ENCODE measurements at places on chromosomes 3 and 15.

- DNase-seq, result no peak
Observed at GRCh38 chr3:46141813-46142212, 66.3 kb downstream of the CCR1 start.

DNA sequence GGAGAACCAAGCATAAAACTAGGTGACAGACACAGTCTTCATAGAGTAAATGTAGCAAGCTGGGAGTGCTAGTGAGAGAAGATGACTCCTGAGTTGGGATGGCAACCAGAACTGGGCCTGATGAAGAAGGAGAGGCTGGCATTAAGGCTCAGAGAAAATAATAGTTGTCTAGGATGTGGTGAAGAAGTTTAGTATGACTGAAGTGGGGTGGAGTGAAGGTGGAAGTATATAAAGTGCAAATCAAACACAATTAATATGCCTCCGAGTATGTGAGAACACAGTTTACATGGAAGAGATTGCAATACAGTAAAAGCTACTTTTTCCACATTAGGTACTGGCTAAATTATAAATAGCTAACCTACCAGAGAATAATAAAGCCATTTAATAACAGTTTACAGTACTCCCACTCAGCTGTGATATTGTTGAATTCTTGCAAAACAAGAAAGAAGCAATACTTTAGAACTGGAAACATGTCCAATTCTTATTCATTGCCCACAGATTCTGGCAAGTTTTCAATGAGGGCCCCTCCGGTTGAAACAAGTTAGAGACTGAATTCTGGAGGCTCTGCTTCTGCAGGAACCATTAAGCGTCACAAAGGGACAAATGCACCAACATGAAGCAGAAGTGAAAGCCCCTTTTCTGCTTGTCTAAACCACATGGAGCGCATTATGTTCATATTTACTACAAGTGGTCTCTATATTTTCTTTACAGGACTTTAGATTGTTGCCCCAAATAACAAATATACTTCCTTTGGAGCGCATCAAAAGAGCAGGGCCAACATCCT lies 243.7 kb downstream of the SLC9A9 start:
- no peak for DNase-seq

DNA sequence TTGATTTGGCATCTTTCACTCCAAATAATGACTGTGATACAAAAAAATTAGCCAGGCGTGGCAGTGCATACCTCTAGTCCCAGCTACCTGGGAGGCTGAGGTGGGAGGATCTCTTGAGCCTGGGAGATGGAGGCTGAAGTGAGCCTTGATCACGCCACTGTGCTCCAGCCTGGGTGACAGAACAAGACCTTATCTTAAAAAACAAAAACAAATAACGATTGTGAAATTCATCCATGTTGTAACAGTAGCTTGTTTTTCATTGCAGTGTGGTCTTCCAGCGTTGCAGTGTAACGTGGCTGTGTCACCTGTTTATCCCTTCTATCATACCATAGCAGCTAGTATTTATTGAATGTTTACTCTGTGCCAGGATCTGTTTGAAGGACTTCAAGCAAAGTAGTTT lies 120.9 kb downstream of the ITPR1 start:
- DNase-seq, result no peak

GRCh38 chr15:72117486-72118016 lies 399 bp downstream of the MYO9A start:
- peak; percentile 70 for DNase-seq

DNA sequence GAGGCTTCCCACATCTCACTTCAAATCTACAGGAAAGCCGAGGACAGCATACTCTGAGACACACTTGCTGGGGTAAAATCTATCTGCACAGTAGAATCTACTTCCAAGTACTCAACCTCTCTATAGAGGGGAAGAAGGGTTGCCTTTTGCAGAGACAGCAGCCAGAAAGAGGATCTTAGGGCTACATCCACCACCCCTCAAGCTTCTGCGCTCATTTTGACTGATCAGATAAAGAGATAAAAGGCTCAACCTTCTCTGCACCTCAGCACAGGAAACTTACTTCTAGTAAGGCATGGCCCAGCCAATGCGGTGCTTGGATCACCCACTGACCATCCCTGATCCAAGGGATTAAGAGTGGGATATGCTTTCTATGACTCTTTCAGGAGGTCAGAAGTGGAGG lies 6.9 kb upstream of the SLC9A9 start:
- no peak for DNase-seq

- DNase-seq, result no peak
Observed at GRCh38 chr3:88640581-88640980, 466.8 kb upstream of the EPHA3 start.

DNA sequence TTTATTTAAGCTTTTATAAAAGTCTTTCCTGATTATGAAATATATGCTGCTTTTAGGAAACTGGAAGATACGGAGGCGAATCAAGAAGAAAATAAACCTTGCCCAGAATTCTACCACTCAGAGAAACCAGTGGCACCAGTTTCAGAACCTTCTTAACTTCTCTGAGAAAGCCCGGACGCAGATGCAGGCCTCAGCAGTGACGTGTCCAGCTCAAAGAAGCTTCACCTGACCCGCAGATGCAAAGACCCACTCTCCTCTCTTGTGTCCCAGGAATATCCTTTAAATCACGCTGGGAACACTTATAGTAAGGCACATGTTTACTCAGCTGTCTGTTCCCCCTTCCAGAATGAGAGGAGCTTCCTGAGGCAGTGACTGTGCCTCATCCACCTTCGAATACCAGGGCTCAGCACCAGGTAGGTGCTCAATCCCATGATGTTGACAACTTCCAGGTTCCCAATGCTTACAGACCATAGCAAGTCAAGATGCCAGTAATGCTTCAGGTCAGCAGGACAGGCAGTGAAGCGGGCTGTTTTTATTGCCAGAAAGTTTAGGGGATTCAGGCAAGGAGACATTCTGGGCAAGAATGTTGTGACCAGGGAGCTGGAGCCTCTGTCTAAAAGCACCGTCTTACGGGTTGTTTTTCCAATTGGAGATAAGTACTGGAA lies 39.9 kb upstream of the LDHAL6B start:
- no peak for DNase-seq

- DNase-seq, result no peak
Observed at GRCh38 chr15:91424001-91424400, 323.9 kb downstream of the SV2B start.

DNA sequence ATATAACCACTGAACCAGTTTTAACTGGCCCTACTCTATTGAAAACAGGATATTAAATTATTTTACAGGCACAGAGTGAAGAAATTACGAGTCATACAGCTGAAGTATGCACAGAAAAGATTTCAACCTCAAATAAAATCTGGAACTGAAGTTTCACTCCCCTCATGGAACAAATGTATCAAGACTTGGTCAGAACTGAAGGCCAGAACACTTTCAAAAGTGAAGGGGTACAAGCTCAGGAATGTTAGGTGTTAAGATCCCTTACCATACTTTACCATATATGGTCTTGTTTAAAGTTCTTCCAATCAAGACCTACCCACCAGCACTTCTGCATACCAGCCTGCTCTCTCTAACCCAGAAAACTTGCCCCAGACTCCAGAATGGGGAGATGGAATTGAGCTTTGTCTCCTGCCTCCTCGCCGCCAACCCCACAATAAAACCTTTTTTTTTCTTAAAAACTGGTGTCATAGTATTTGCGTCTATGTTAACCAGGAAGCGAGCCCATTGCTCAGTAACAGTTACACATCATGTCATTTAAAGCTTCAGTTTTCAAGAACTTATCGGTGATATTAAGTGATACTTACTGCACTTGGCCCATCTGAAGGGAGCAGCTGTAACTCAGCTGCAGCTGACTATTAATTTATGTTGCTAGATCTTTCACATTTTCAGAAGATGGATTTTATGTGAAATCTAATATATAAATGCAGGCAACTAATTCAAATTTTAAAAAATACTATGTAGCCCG lies 59.9 kb downstream of the OXSM start:
- DNase-seq, result no peak

DNA sequence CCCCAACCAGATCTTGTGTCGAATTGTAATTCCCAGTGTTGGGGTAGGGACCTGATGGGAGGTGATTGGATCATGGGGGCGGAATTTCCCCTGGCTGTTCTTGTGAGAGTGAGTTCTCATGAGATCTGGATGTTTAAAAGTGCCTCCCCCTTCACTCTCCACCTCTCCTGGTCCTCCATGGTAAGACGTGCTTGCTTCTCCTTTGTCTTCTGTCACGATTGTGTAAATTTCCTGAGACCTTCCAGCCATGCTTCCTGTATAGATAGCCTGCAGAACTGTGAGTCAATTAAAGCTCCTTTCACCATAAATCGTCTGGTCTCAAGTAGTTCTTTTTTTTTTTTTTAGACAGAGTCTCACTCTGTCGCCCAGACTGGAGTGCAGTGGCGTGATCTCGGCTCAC lies 42.3 kb downstream of the NR1D2 start:
- no peak for DNase-seq

DNA sequence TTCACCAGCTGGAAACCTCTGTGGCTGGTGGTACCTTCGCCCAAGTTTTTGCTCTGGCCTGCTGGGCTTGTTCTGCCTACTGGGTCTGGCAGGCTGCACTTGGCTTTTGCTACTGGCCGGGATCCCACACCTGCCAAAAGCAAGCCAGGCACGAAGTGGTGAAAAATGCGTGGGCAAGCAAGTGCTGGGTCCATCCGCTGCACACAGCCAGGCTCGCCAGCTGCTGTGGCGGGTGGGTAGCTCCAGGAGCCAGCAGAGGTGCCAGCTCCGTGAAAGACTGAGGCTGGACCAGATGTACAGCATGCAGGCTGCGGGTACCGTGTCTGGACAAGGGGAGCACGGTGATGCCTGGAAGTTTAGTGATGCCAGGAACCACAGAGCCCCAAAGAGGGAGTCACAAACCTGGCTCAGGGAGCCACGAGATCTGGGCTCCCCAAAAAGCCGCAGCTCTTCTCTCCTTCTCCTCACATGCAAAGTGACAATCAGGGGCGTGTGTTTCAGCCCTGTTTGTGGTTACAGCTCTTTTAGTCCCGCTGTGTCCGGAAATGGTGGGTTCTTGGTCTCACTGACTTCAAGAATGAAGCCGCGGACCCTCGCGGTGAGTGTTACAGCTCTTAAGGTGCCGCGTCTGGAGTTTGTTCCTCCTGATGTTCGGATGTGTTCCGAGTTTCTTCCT lies 1455.6 kb upstream of the GBE1 start:
- DNase-seq, result no peak

DNA sequence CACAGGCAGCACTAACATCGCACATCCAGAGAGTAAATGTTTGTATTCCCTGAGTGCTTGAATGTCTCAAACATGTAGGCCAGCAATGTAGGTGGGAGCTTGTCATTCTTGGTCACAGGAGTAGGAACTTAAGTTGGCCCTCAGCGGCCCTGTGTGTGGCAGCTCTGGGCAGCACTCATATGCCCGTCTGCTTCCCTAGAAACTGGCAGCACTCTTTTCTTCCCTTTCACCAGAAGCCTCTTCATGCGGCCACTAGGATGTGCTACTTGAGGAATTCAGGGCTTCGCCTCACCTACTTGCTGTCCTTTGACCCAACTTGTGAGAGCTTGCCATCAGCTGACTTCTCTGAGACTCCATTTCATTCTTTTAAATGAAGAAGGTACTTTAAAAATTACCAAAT lies 69.5 kb downstream of the TIPARP start:
- DNase-seq, result no peak

GRCh38 chr3:136463170-136463569 lies 213.0 kb downstream of the PCCB start:
- DNase-seq, result no peak

- DNase-seq, result no peak
Observed at GRCh38 chr3:12343047-12343501, 54.2 kb downstream of the PPARG start.

DNA sequence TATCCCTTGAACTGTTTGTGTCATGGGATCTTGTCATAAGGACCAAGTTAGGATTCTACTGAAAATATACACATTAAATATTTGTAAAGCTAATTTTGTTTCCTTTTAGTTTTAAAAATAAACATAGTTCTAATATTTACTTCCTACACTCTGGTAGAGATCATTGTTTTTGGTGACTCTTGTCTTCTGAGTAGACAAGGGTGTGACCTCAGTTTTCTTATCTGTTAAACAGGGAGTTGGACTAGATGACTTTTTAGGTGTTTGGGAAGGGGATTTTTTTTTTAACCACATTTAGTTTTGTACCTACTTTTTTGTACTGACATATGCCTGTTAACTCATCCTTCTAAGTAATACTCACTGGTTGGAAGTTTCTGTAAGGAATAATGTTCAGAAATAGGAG lies 30.8 kb downstream of the PLS1 start:
- no peak for DNase-seq

- DNase-seq, result no peak
Observed at GRCh38 chr3:32481791-32482631, 20.6 kb downstream of the CMTM6 start.

DNA sequence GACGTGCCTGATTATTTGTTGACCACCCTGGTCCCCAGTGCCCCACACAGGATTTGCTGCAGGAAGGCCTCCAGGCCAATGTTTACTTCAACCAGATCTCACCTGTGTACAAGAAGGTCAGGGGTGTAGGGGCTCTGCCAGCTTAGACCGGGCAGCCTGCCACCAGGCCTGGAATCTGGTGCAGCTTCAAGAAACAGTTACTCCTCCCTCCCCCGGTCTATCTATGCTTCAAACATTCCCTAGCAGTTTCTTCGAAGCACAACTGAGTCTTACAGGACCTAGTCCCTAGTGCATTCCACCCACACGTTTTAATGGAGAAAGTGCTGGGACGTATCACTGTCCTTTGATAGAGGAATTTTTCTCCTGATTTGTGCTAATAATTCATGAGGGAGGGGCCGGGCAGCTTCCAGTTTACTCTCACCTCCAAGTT lies 8.0 kb downstream of the SH3BP5 start:
- no peak for DNase-seq

- no peak for DNase-seq
Observed at GRCh38 chr15:60128000-60128376, 123.9 kb downstream of the FOXB1 start.

DNA sequence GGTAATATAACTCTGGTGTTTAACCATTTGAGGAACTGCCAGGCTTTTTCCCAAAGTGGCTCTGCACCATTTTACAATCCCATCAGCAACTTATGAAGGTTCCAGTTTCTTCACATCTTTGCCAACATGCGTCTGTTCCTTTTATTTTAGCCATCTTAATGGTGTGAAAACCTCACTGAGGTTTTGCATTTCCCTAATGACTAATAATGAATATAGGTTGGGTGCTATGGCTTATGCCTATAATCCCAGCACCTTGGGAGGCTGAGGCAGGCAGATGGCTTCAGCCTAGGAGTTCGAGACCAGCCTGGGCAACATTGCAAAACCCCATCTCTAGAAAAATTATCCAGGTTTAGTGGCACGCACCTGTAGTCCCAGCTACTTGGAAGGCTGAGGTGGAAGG lies 210.6 kb downstream of the TCF12 start:
- DNase-seq, result no peak
